ENCODE measurements at places on chromosomes 16 and 17.

DNA sequence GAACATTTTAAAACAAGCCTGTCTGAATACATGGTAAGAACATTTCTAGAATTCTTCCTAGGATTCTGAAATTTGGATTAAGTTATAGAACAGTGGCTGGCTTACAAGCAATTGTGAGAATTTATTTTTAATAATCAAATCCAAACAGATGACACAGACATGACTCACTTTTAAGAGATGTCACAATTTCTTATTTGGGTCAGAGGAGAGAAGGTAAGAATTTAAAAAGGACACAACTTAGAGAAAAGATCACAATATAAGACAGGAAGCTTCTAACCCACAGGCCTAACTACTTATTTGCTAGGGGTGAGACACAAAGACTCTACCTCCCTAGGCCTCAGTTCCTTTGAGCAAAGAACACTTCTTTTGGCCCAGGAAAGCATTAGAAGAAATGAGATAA lies 32.7 kb downstream of the ZZEF1 start:
- no peak for DNase-seq

- DNase-seq, result no peak
Observed at GRCh38 chr16:8894736-8895334, 12.7 kb downstream of the LITAFD start.

DNA sequence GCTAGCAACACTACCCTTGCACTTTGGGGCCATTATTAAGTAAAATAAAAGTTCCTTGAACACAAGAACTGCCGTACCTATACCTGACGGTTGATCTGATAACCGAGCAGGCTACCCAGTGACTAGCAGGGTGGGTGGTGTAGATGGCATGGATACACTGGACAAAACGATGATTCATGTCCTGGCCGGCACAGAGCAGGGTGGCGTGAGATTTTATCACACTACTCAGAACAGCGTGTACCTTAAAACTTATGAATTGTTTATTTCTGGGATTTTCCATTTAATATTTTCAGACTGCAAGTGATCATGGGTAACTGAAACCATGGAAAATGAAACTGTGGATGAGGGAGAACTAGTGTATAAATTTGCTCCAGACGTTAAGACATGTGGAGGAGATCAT lies 41.0 kb upstream of the MSI2 start:
- DNase-seq, result no peak

GRCh38 chr17:40871316-40871715 lies 4.3 kb upstream of the KRT12 start:
- no peak for DNase-seq

- no peak for DNase-seq
Observed at GRCh38 chr17:7781429-7781828, 52.6 kb upstream of the KDM6B start.

GRCh38 chr17:5562661-5563360 lies 21.5 kb downstream of the NLRP1 start:
- no peak for DNase-seq

DNA sequence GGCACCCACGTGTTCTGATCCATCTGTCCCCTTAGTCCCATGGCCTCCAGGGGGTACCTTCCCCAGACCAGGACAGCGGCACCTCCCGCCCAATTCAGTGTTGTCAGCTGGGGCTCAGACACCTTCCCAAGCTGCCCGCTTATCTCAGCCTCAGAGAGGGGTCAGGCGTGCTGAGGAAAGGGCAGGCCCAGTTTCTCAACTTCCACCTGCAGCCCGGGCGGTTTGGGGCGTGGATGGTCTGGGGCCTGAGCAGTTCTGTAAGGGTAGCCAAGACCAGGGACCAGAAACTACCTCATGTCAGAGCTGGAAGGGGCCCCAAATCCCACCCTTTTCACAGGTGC lies 5.1 kb downstream of the PLCD3 start:
- DNase-seq, result no peak

- peak; percentile 47 for DNase-seq
Observed at GRCh38 chr16:31215287-31216162, 1.4 kb downstream of the PYDC1 start.

GRCh38 chr17:6208608-6209180 lies 138.5 kb downstream of the WSCD1 start:
- no peak for DNase-seq

DNA sequence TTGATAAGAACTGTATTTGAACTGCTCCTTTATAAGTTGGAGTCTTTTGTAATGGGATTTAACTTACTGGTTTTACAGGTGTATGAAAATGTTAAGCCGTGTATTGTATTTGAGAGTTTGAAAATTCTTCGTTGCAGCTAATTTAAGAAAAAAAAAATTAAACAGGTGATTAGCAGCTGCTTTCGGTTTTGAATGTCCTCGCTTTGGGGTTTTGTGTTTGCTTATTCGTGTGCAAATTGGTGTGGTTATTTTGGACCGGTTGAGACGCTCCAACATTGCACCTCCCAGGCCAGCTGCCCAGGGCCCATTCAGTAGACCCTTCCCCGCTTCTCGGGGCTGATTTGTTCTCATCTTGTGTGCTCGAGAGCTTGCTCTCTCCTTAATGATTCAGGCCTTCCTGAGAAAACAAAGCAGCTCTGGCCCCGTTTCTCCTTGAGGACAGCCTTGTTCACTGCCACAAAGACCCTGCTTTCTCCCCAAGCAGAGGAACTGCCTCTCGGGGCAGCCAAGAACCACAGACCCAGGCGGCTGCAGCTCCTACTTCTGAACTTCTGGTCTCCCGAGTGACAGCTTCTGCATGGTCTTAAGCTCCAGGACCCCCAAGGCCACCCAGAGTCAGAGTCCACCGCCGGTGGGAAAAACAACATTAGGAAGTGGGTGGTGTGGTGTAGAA lies 100.5 kb downstream of the MSI2 start:
- DNase-seq, result no peak

- DNase-seq, result no peak
Observed at GRCh38 chr17:81404558-81405165, 9.4 kb downstream of the BAHCC1 start.

Measured in CD8-positive, alpha-beta T cell (primary cell).